Cardiac fibroblast (primary cell): ENCODE measurements at places on chromosomes 7 and 10.
A peak's percentile ranks its signal among the peaks of the same experiment; 100 is the strongest.

DNA sequence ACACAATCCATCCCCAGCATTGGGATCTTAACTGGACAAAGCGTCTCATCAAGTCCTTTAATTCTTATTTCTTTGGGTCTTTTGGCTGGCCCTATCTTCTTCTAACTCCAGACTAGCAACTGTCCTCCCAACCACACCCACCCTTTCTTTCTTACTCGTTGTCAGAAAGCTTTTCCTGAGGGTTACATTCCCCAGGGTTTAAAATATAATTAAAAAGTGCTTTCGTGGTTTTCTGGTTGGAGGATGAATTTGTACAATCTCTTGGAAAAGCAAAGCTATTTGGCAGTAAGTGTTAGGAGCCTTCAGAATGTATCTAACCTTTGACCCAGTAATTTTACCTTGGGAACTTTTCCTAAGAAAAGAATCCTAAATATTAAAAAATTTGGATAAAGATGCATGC is 10.4 kb upstream of the ITGB8 start:
- no peak for DNase-seq

GRCh38 chr10:49791100-49791499 is 29.0 kb upstream of the OGDHL start:
- no peak for DNase-seq

- DNase-seq = no peak
Measured at GRCh38 chr7:37304921-37305320, 143.7 kb downstream of the ELMO1 start.

DNA sequence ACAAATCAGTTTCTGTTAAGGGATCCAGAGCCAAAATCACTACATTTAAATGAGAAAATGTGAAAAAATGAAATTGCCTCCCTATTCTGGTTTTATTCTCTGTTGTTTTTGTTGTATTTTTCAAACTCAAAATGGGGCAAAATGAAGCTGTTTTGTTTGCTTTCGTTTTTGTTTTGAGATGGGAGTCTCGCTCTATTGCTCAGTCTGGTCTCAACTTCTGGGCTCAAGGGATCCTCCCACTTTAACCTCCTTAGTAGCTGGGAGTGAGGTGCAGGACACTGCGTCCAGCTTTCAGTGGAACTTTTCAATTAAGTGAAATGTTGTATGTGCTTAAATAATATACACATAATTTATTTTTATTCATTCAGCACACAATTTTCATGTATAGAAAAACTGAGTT is 205.0 kb downstream of the SORCS1 start:
- DNase-seq = no peak

- DNase-seq = no peak
Measured at GRCh38 chr7:83528925-83529423, 120.0 kb downstream of the SEMA3E start.

DNA sequence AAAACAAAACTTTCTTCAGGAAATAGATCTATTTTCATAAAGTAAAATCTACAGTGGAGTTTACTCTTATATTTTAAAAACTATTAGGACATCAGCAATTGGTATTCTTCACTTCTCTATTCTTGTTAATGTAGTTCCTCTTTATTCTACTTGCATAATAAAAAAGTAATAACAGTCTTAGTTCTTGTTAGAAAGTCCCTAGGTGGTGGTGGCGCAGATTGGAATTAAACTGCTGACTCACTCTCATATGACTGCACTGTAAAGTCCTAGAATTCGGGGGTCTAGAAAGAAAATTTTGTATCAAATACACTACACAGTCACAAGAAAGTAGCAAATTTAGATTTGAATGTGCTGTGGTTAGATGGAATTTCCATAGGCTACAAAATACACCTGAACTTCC is 44.6 kb upstream of the TES start:
- DNase-seq = no peak

GRCh38 chr10:129545261-129545660 is 78.2 kb downstream of the MGMT start:
- peak; percentile 67 for DNase-seq

GRCh38 chr7:146090023-146090645 is 26.5 kb upstream of the CNTNAP2 start:
- peak; percentile 26 for DNase-seq

DNA sequence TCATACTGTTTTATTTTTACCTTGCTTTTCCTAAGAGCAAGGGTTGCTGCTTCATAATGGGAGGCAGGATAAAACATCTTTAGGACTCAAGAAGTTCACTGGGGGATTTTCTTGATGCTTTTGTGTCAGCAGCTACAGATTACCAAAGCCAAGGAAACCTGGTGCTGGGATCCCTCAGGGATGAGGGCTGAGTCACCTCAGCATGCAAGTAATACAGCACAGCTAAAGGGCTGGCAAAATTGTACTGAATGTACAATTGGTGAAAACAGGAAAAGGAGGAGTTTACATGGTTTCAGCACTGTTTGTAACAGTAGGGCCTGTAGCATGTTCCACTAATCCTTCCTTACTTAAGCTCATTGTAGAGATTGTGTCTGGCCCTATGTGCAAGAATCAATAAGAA is 1056.8 kb downstream of the SORCS1 start:
- DNase-seq = peak; percentile 80

DNA sequence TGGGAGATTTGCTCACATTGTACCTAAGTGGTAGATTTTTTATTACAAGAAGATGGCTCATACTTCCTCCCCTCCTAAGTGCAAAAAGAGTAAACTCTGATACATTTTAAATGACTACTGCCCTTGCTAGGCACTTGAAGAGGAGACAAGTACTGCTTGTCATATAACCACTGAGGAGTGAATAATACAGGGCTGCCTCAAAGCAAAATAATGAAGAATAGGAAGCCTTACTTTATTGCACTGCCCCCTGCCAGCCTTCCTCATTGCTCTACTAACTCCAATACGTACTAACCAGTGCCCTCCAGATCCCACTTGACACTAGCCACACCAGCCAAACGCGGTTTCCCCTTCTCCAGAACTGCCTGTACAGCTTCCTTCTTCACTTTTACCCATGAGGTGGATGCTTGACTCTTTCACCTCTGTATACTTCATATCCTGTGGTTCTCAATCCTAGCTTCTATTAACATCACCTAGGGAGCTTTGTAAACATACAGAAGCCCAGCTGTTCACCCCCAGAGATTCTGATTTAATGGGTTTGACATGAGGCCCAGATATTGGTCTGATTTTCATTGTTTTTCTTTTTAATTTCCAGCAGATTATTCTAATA is 11.7 kb upstream of the MTERF1 start:
- DNase-seq = no peak

GRCh38 chr7:118846977-118847376 is 622.5 kb downstream of the ANKRD7 start:
- no peak for DNase-seq

DNA sequence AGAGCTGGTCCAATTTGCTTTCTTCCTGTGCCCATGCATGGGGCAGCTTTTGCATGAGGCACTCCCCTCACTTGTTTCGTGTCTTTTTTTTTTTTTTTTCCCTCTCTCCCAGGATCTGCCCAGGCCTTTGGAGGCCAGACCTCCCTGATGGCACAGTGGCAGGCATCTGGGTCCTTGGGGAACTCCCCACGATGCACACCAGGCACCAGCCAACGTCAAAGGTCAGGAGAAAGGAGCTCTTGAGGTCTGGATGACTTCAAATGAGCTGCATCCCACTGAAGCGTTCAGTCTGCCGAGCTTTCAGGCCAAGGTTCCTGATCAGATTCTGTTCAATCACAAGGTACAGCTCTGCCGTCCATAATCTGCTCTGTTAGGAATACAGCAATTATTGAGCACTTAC is 97.2 kb upstream of the CARD11 start:
- no peak for DNase-seq

- DNase-seq = peak; percentile 31
Measured at GRCh38 chr7:10802526-10802925, 171.1 kb upstream of the PHF14 start.

GRCh38 chr10:56123247-56123646 is 237.8 kb downstream of the ZWINT start:
- no peak for DNase-seq

DNA sequence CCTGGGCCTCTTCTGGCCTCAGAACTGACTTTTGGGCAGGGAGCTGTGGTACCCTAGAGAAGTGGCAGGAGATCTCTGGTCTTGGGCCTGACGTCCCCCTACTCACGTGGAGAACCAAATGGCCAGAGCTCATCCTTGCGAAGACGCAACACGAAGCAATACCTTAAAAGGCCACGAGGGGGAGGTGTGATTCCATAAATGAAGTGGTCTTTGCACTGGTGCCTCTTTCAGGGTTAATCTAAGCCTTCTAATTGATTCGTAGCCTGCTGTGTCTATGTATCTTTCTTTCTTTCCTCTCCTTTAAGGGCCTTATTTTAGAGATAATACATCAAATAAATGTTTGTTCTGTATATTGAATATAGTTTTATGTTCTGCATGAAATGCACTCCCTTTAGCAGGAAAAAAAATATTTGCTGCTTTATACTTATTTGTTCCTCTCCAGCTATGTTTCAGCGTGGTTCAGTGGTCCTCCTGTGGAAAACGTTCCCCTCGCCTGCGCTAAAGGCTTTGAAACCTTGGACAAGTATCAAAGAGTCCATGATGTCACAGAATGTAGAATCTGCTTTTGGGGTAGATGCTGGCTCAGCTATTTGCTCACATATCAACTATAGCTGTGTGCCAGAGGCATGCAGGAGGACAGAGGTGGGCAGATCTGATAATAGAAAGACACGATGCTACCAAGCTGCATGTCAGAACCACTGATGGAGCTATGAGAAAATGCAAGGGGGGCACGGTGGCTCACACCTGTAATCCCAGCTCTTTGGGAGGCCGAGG is 41.0 kb downstream of the STRA8 start:
- peak; percentile 86 for DNase-seq

- DNase-seq = no peak
Measured at GRCh38 chr7:9175871-9176270, 742.5 kb downstream of the NXPH1 start.

- DNase-seq = no peak
Measured at GRCh38 chr10:69425041-69425440, 8.3 kb upstream of the TACR2 start.

DNA sequence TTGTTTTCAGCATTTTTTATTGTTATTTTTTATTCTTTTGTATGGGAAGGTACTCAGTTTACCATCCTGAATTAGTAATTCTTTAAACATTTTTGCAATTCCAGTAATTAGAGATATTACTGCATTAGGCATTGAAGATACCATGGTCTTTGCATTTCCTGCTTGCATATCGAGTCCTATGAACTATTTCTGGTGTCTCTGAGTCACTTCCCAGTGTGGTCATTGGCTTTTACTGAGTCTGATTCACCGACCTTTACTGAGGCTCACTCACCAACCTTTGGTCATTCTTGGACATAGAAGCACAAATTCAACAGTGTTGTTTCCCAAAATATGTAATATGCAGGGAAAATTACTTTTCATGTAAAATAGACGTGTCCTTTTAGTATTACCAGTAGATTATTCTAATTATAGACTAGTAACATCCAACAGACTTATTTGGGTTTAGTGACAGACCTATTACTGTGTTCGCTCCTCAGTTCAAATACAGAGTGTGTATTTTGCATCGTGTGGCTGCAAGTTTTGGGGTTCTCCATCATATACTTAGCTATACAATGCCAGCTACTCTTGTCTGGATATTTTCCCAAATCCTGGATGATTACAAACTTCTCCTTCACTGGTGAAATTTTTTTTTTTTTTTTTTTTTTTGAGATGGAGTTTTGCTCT is 180.7 kb upstream of the PRSS1 start:
- peak; percentile 78 for DNase-seq

DNA sequence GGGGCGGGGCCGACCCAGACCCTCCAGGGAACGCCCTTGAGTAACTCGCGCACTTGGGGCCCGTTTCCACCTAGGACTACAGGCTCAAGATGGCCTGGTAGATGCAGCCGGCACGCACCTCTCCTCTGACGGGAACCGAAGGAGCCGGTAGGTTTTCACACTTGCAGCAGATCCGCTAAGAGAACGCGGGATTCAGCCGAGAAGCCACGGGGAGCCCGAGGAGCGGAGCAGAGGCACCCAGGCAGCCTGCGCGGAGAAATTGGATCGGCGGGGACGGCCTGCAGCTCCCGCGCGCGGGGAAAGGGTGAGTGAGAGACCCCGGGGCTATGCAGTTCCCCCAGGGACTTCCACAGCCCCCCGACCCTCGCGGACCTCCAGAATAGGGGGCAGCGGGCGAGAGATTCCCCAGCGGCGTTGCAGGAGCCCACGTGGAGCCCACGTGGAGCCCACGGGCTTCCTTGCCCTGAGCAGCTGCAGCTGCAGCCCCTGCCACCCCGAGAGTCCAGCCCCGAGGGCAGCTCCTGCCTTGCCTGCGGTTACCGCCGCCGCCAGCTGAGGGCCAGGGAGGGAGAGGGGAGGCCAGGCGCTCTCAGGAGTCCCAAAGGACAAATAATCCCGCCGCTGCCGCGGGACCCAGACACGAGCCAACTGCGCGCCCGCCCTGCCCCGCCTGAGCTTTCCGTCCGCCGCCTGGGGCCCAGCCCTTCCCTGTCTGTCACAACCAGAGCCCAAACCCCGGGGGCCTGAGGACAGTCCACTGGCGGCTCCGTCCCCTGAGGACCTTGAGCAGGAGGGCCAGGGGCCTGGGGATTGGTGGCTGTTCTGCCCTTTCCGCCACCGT is 13.1 kb downstream of the IFT22 start:
- peak; percentile 46 for DNase-seq

- no peak for DNase-seq
Measured at GRCh38 chr7:103710247-103710646, 264.2 kb upstream of the SLC26A5 start.
